ENCODE measurements at places on chromosomes 2 and 18.

- no peak for DNase-seq
Observed at GRCh38 chr2:218786133-218786532, 4.2 kb downstream of the CYP27A1 start.

DNA sequence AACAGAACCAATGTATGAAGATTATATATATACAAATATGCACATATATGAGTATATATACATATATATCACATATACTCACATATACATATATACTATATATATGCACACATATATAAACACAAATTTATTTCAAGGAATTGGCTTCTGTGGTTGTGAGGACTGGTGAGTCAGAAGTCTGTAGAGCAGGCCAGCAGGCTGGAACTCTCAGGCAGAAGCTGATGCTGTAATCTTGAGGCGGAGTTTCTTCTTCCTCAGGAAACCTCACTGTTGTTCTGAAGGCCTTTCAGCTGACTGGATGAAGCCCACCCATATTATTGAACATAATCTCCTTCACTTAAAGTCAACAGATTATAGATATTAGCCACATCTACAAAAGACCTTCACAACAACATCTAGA lies 143.9 kb upstream of the CREB1 start:
- DNase-seq = no peak

DNA sequence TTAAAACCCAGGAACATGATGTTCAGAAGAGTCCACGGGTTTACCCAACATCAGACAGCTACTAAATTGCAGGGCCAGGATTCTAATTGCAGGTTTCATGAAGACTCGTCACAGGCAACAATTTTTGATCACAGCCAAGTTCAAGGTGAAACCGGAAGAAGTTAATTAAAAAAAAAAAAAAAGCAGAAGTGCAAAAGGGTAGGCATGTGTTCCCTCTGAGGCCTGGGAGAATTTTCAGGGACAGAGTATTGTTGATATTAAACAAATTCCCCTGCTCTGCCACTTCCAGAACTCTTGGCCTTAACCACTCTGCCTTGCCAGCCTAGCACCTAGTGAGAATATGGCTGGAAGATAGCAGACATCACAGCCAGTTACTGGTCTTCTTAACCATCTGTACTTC lies 99.4 kb upstream of the TRIB2 start:
- no peak for DNase-seq

GRCh38 chr2:241822264-241822623 lies 13.3 kb downstream of the NEU4 start:
- no peak for DNase-seq

GRCh38 chr2:102155703-102156515 lies 13.4 kb downstream of the IL1R1 start:
- no peak for DNase-seq

GRCh38 chr2:111100765-111101162 lies 19.9 kb upstream of the BCL2L11 start:
- no peak for DNase-seq
